ENCODE measurements at places on chromosomes 4 and X.

- DNase-seq: no peak
Observed at GRCh38 chr4:186029571-186030398, 39.2 kb upstream of the TLR3 start.

DNA sequence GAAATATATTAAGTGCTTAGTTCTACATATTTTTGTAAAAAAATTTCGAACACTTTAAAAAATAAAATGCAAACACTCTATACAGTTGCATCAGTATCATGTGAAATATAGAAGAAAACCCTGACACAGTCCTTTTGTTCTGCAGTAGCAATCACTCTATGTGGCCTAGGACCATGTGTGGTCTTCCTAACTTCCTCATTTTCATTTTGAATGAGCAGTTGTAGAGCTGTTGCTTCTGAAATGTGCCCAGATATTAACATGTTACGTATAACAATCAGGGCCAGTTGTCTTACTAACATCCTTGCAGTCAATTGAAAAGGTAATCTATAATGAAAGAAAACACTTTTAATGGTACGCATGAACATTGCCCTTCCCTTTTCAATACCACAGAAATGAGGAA lies 107.9 kb downstream of the ZNF827 start:
- DNase-seq: no peak

DNA sequence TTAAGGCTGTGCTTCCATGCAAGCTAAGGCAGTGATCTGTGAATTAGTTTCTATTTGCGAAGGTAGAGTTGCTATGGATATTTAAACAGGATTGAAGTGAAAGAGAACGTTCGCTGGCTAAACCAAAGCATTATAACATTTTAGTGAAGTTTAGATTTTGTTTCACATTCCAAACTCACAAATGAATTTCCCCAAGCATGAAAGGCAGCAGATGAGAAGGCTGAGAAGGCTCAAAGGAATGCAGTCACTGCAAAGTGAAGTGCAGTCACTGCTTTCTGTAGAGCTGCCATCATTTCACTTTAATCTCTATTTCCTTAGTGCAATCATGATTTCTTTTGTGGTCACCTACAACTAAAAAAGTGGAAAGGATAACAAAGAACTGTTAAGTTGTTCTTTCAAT lies 334.7 kb upstream of the NR3C2 start:
- no peak for DNase-seq

GRCh38 chrX:103356858-103357257 lies 552 bp downstream of the TCEAL9 start:
- DNase-seq: no peak

DNA sequence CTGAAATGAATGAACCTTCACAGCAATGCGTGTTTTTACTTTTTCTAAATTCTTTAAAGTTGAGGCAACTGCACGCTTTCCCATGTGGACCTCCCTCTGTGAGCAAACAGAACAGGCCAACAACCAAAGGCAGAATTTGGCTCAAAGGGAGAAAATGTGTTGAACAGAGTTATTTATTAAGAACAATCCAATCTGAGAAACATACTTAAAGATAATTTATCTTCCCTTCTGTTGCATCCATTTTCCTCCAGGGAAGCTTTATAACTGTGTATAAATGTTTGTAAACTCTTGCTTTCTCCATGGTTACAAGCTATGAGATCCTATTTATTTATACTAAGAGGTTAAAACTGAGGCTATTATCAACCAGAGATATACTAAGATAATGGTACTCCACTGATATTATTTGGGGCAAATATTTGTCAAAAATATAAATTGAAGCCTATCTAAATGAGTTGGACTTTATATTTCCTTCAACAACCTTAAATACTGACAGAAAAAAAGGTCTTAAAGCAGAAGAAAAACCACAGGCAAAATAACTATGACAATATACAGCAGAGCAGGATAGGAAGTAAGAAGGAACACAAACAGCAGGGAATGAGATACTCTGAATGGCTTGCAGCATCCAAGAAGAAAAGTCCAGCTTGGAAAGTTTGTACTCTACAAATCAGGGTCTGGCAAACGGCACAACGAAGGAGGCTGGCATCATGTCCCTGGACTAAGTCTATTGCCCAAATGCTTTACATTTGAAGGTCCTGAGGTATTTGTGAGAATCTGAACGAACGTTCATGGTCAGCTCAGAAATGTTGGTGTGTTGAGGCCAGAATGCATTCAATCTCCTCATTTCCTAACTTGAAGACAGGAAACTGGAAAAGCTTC lies 663.2 kb upstream of the INTU start:
- no peak for DNase-seq

DNA sequence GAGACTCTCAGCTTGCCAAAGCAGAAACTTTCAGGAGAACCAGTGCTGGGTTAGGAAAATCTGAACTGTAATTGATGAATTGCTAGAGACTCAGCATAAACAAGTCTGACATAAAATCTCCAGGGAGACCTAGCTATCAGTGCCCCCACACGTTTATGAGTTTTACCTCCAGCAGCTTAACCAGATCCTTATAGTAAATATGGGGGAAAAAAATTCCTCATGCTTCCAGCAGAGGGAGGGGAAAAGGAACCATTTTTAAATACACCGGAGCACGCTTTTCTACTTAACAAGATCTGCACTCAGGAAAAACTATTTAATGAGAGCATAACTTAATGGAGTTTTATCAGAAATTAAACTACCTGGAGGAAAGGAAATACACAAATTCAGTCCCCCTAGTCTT lies 1040.7 kb upstream of the INTU start:
- DNase-seq: no peak

DNA sequence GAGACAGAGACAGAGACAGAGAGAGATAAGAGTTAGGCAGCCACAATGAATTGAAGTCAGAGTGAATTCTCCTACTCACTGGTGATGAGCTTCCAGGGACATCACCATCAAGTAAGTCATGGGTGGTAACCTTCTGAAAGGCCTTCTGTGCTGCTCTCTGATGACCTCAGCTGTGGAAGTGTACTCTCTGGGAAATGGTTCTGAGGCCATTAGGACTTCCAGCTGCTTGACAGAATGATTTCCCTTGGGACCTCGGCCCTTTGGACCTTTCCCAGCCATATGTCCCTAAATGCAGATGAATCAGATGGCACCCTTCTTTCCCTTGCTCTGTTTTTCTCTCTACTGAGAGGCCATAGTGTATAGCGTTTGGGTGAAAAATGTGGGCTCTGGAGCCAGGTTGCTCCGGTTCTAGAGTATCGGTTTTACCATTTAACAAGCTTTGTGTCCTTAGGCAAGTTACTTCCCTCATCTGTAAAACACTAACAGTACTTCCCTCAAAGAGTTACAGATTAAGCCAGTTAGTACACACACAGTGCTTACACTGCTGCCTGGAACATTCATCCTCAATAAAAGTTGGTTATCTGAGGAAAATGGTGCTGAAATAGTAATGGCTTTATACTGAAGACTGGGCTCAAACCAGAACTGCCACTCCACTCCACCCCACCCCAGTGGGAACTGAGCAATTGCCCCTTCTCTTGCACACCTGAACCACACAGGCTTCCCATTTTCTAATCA lies 7.6 kb downstream of the SEPTIN11 start:
- DNase-seq: no peak

DNA sequence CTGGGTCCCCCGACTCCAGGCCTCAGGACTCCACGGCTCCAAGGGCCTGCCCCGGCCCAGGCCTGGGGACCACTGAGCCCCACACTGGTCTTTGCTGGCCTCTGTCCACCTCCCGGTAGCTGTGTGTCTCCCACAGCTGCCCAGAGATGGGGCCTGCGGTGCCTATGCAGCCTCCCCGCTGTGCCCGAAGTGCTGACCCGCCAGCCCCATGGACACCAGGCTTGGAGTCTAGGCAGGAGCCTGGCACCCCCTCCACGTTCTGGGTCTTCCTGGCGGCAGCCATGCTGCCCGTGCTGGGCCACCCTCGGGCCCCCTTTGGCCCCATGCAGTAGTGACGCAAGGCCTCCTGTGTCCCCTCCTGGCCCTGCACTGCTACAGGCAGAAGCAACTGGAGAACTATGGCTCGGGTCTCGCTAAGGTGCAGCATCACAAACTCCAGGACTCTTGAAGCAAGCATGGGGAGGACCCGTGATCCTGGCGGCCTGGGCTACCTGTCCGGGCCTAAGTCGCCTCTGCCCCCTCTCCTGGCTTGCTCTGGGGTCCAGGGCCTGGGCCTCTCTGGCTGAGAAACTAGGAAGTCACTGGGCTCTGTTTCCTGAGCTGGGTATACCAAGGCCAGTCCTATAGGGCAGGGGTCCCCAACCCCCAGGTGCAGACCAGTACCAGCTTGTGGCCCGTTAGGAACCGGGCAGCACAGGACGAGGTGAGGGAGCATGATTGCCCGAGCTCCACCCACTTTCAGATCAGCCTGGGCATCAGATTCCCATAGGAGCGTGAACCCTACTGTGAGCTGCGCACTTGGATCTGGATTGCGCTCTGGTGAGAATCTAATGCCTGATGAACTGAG lies 917 bp downstream of the MYL5 start:
- no peak for DNase-seq

GRCh38 chr4:88999392-88999930 lies 57.5 kb downstream of the FAM13A start:
- no peak for DNase-seq

DNA sequence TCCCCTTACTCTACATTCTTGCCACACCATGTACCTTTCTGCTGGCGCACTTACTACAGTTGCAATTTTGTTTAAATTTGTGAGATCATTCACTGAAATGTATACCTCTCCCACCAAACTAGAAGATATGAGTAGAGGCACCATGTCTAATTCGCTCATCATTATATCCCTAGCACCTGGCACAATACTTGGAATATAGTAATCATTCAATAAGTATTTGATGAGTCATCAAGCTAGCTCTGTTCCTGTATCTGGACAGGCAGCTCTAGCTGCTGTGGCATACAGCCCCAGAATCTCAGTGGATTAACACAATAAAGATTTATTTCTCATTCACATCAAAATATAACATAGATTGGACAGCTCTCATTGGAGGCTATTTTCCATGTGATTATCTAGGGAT lies 245.9 kb downstream of the IDS start:
- no peak for DNase-seq

- DNase-seq: no peak
Observed at GRCh38 chr4:15870921-15871664, 67.4 kb downstream of the FGFBP1 start.
